Mesenchymal stem cell (in vitro differentiated cells and primary cell): ENCODE measurements at places on chromosomes 12 and 14.

DNA sequence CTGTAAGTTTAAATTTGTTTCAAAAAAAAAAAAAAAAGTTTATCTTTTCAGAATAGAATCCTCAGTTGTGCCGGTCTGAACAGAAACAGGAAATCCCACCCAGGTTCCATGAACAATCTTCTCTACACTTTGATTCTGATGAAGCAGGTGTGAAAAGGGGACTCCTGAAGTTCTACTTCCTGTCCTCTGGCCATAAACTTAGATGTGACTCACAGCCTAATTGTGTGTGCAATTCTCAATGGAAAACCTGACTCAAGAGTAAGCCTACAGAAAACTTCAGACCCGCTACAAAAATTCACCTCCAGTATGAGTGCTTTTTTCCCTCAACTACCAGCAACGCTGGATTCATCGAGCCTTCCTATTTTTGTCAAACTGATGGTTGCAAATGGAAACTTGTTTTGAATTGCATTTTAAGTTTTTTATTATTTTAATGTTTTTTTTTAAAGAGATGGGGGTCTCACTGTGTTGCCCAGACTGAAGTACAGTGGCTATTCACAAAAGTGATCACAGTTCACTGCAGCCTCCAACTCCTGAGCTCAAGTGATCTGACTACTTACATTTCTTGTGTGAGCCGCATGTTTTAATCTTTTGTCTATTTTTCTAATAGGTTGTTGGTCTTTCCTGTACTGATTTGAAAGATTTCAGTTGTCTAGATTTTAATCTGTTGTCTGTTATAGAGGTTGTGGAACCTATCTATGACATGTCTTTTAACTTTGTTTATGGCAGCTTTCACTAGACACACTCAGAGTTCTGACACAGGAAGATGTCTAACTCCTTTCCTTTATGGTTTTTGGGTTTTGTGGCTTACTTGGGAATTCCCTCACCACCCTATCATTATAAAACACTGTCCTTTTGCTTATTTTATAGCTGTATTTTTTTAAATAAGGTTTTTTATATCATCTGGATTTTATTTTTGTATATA is 37.6 kb downstream of the ATG14 start:
- DNase-seq = peak; percentile 72
- no peaks in the 10 kb centered on the region for H3K4me1 ChIP-seq
- no peak overlapping the region for H3K27ac ChIP-seq
- no peak overlapping the region for H3K4me3 ChIP-seq

DNA sequence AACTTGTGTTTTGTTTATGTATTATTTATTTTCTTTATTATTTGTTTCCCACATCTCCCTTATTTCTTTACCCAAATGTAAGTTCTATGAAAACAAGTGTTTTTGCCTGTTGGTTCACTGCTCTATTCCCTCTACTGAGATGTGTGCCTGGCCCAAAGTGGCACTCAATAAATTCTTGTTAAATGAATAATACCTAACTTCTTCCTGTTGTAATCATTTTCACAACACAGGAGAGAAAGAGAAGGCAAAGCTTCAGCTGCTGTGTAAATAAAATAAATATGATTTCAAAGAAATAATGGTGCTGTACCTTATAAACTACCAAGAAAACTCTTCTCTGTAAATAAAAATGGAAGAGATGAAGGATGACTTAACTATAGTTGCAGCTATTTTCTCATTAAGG is 116.2 kb downstream of the TRHDE start:
- DNase-seq = no peak
- no peaks in the 10 kb centered on the region for H3K36me3 ChIP-seq
- no peak overlapping the region for H3K4me3 ChIP-seq
- no peaks in the 10 kb centered on the region for H3K4me1 ChIP-seq
- no peaks in the 10 kb centered on the region for H3K27me3 ChIP-seq
- H3K27ac ChIP-seq = no peak overlapping the region

- H3K4me1 ChIP-seq = peaks cover 9% of the 10 kb centered on the region
- H3K27me3 ChIP-seq = no peaks in the 10 kb centered on the region
- DNase-seq = no peak
- peak overlapping the region; percentile 96 for H3K27ac ChIP-seq
- peak overlapping the region; percentile 89 for H3K4me3 ChIP-seq
- H3K36me3 ChIP-seq = no peaks in the 10 kb centered on the region
These were observed 733 bp upstream of the PPFIBP1 start for GRCh38 chr12:27523305-27523641.

DNA sequence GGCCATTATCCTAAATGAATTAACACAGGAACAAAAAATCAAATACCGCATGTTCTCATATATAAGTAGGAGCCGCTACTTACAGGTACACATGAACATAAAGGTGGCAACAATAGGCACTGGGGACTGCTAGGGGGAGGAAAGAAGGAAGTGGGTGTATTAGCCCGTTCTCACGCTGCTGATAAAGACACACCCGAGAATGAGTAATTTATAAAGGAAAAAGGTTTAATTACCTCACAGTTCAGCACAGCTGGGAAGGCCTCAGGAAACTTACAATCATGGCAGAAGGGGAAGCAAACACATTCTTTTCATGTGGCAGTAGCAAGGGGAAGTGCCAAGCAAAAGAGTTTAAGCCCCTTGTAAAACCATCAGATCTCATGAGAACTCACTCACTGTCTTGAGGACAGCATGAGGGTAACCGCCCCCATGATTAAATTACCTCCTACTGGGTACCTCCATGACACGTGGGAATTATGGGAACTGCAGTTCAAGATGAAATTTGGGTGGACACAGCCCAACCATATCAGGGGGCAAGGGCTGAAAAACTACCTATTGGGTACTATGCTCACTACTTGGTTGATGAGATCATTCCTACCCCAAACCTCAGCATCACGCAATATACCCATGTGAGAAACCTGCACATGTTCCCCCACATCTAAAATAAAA is 16.4 kb upstream of the MIA2 start:
- H3K27me3 ChIP-seq = no peaks in the 10 kb centered on the region
- H3K4me1 ChIP-seq = peaks cover 1% of the 10 kb centered on the region
- no peaks in the 10 kb centered on the region for H3K36me3 ChIP-seq
- no peak overlapping the region for H3K27ac ChIP-seq
- no peak overlapping the region for H3K4me3 ChIP-seq

DNA sequence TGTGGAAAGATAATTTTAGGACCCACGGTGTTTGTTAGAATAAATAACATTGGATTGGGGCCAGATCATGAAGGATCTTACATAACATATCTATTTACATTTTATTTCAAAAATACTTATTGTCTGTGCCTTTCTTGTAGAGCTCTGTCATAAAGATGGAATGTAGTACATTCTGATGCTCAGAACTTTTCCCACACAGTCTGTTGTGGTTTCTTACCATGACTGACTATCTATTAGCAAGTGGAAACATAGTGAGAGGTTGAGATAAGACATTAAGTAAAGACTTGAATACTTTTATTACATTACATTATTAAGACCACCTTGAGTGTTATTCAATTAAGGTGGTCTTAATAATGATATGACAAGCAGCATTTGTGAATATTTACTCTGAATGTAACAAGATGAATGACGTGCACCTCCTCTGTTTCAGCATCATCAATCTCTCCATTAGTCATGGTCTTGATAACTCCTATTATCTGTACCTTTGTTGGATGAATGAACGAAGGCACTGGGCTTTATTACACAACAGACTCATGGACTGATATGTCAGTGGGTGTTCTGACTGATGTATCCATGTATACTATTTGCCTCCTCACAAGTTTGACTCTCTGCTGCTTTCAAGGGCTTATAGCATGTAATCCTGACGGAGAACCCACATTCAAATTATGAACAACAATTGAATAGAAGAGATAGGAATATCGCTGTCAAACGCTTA is 883.0 kb upstream of the FLRT2 start:
- H3K4me3 ChIP-seq = no peak overlapping the region
- no peaks in the 10 kb centered on the region for H3K36me3 ChIP-seq
- peak; percentile 50 for DNase-seq
- no peaks in the 10 kb centered on the region for H3K4me1 ChIP-seq

DNA sequence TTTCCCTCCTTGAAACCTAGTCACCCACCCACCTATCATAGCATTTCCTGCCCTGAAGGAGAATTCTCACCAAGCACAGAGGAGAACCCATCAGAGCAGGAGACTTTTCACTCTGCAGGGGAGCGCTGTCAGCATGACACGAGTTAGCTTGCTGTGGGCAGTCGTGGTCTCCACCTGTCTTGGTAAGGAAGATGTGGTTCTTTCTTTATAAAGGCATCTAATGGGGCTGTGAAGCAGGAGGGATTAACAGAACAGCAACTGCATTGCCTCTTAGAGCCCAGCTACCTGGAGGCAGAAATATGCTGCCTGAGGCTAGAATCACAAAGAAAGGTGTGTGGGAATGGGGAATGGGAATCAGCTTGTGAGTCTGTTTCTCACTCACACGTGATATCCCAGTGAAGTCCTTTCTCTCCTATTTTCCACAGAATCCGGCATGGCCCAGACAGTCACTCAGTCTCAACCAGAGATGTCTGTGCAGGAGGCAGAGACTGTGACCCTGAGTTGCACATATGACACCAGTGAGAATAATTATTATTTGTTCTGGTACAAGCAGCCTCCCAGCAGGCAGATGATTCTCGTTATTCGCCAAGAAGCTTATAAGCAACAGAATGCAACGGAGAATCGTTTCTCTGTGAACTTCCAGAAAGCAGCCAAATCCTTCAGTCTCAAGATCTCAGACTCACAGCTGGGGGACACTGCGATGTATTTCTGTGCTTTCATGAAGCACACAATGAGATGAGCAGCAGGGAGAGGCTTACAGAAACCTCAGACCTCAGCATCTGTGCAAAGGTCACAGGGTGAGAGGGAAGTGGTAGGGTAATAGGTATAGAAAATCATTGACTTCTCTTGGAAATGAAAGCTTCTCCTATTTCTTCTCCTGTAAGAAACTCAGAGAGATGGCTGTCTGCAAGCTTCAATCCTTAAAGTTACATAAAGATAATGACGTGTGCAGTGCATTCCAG is 316.9 kb downstream of the DAD1 start:
- H3K27ac ChIP-seq = no peak overlapping the region
- H3K4me1 ChIP-seq = peaks cover 6% of the 10 kb centered on the region
- H3K27me3 ChIP-seq = peaks cover 42% of the 10 kb centered on the region
- no peak overlapping the region for H3K4me3 ChIP-seq
- H3K36me3 ChIP-seq = no peaks in the 10 kb centered on the region

DNA sequence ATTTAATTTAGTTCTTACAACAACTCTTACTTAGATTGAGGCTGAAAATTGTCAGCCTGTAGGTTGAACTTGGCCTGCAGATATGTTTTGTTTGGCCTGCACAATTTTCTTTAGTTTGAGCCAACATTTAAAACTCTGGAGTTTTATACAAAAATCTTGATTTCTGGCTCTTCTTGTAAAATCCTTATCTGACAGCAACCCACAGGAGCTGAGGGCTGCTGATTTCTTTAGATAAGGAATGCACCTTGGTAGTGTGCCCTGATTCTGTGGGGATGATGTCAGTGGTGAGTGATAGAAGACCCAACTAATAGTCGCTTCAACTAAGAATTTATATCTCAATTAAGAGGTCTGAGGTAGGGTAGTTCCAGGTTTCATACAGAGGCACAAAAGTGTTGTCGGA is 49.5 kb downstream of the SOCS2 start:
- H3K36me3 ChIP-seq = no peaks in the 10 kb centered on the region
- H3K27me3 ChIP-seq = no peaks in the 10 kb centered on the region
- H3K4me3 ChIP-seq = peak overlapping the region; percentile 3

DNA sequence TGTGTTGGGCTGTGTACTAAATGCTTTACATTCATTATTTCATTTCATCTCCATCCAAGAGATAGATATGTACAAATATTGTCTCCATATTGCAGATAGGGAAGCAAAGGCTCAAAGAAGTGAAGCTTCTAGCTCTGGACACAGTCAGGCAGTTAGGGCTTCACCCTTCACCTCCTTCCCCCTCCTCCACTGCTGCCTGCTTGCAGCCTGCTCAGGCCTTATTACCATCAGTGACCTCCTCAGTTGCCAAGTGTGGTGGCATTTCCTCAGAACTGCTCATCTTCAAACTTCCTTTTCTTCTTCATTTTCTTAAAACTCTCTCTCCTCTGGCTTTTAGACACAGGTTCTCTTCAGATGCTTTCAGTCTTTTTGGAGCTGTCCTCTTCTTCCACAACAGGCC is 4.7 kb upstream of the GPATCH2L start:
- no peak overlapping the region for H3K4me3 ChIP-seq
- H3K4me1 ChIP-seq = no peaks in the 10 kb centered on the region
- H3K36me3 ChIP-seq = no peaks in the 10 kb centered on the region

- peaks cover 19% of the 10 kb centered on the region for H3K27me3 ChIP-seq
- no peaks in the 10 kb centered on the region for H3K4me1 ChIP-seq
- H3K27ac ChIP-seq = no peak overlapping the region
- H3K36me3 ChIP-seq = no peaks in the 10 kb centered on the region
These were observed 36.8 kb upstream of the MYL2 start for GRCh38 chr12:110957159-110957558.

DNA sequence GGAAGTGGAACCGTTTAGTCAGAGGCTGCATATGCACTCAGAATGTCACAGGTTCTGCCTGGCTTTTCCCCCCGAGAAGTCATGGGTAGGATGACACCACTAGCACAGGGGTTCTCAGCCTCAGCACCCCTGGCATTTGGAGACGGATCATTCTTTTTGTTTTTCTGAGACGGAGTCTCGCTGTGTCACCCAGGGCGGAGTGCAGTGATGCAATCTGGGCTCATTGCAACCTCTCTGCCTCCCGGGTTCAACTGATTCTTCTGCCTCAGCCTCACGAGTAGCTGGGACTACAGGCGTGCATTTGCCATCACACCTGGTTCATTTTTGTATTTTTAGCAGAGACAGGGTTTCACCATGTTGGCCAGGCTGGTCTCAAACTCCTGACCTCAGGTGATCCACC is 28.1 kb downstream of the BCL7A start:
- H3K36me3 ChIP-seq = peaks cover 52% of the 10 kb centered on the region
- no peak overlapping the region for H3K4me3 ChIP-seq
- H3K27ac ChIP-seq = no peak overlapping the region
- no peaks in the 10 kb centered on the region for H3K27me3 ChIP-seq
- no peak for DNase-seq
- peaks cover 16% of the 10 kb centered on the region for H3K4me1 ChIP-seq

GRCh38 chr12:10607885-10608458 is 5.4 kb downstream of the MAGOHB start:
- no peak overlapping the region for H3K27ac ChIP-seq
- H3K4me3 ChIP-seq = no peak overlapping the region
- DNase-seq = peak; percentile 38
